ENCODE measurements at places on chromosomes 12 and 14.

DNA sequence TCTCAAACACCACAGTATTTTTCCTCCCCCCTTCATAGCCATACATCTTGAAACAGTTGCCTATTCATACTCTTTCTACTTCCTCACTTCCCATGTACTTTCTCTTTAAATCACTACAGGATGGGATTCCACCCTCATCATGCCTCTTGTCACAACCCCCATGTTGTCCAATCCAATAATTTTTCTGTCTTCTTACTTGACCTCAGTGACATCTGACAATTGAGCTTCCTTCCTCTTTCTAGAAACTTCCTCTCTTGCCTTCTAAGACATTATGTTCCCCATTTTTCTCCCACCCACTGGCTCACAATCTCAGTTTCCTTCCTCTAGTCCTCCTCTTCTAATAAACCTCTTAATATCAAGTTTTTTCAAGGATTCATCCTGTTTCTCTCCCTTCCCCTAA is 5.3 kb downstream of the C2CD5 start:
- no peak for DNase-seq

DNA sequence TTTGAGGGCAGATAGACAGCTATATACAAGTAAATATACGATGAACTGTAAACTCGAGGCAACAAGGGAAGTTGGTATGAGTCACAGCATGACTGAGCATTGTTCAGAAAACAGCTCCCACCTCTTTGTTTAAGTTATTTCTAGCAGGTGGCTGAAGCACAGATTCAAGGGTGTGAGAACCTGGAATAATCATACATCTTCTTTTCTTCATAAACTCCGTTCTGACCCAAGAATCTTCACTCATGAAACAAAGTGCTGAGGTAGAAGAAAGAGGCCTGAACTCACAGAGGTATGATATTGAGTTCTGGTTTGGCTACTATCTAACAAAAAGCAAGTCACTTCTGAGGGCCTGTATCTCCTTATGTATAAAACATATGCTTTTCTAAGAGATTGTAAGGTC is 364.1 kb upstream of the KITLG start:
- no peak for DNase-seq

DNA sequence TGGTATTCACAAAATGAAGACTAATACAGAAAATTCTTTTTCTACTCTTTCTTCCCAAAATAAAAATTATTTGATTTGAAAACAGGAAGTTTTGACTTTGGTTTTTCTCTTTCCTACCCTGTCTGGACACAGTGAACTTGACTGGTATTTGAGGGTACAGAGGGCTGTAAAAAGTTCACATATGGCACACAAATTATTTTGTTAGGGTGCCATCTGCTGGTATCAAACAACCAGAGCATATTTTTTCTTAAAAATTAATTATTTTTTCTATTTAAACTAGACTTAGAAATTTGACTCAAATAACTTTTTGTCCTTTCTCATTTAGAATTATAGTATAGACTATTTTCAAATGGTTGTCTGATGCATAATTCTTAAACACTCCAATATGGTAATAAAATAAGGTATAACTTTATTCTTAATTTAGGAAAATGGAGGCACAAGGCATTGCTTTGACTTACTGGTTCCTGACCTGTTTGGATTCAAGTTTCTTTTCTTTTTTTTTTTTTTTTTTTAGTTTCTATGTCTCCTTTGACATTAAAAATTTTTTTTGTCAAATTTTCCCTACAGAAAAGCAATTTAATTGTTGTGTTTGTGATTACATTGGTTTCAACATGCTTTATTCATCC is 390.6 kb downstream of the PRKD1 start:
- no peak for DNase-seq

GRCh38 chr12:123384318-123384993 is 524 bp downstream of the KMT5A start:
- DNase-seq = peak; percentile 18

DNA sequence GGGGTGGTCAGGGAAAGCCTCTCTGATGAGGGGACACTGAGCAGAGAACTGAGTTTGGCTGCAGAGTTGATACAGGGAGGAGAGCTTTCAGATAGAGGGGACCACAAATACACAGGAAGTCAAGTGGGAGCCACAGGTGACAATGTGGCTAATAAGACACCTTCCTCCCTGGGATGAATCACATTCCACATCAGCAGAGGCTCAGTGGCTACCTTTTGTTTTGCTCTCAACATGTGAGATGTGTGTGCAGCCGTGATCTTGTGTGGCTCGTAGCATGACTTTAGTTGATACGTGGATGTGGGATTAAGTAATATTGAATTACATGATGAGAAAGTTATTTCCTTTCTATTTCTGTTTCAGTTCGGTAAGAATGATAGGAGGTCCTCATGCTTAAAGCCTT is 7.5 kb downstream of the CRADD start:
- DNase-seq = no peak

DNA sequence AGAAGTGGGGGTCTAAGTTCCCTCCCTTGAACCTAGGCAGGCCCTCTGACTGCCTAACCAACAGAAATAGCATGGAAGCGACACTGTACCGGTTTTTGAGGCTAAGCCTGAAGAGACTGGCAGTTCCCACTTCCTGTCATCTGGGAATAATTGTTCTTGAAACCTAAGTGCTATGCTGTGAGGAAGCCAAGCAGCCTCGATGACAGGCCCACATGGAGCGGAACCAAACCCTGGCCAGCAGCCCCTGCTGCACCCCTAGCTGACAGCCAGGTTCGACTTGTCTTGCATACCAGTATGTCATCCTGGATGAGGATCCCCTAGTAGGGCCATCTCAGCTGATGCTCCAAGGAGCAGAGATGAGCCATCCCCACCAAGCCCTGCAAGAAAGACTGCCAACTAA is 6.4 kb upstream of the GPR68 start:
- no peak for DNase-seq

All from activated naive CD4-positive, alpha-beta T cell treated with anti-CD3 and anti-CD28 coated beads, Interleukin-2, amount 50 U/mL, for 16 hours (primary cell).